Heart right ventricle (tissue), 16 donors: ENCODE measurements at places on chromosomes 5 and 9.

GRCh38 chr9:18442629-18443491 lies 31.1 kb upstream of the ADAMTSL1 start:
- no peaks in the 10 kb centered on the region for H3K27me3 ChIP-seq
- no peaks in the 10 kb centered on the region for H3K36me3 ChIP-seq
- H3K27ac ChIP-seq = no peak overlapping the region
- no peak overlapping the region for H3K4me3 ChIP-seq
- peak; percentile 74 for DNase-seq

GRCh38 chr5:21919414-21920022 lies 933.6 kb downstream of the CDH12 start:
- H3K36me3 ChIP-seq = no peaks in the 10 kb centered on the region
- H3K4me3 ChIP-seq = no peak overlapping the region
- H3K27me3 ChIP-seq = no peaks in the 10 kb centered on the region
- no peak overlapping the region for H3K27ac ChIP-seq

DNA sequence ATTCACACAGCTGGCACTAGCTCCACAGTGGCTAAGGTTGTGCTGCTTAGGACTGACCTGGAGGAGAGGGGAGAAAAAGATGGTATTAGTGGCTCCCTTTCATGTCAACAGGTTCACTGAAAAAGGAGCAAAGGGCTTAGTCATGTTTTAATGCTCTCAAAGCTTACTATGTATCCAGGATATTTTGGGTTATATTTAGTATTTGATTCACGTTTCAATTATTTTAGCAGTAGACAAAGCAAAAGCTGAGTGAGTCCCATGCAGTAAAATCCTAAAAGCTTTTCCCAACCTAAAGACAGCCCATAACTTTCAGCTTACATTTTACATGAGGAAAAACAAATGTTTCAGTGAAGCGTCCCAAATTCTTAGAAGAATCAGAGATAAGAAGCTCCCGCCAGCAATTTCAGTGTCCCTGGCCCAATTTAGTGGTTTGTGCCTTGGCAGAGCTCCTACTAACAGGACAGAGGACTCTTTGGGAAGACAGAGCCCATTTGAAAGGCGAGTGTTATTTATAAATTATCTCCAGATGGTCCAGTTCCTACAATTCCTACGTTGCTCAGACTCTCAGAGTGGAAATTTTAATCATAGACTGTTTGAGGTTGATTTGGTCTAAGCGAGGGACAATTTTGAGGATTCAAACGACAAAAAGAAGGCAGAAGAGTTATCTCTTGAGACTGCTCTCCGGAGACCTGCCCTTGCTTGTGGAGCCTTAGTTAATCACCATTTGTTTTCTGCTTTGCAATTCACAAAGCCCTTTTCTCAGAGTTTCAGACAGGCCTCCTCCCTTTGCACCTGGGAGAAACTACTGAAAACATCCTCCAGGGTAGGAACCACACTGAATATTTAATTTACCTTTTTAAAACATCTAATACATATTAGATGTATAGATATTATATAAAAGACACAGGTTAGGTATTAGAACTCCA lies 225.0 kb upstream of the ANKRD55 start:
- no peaks in the 10 kb centered on the region for H3K27me3 ChIP-seq
- no peaks in the 10 kb centered on the region for H3K36me3 ChIP-seq
- no peak overlapping the region for H3K4me3 ChIP-seq
- DNase-seq = peak; percentile 56
- H3K27ac ChIP-seq = peak overlapping the region; percentile 62

DNA sequence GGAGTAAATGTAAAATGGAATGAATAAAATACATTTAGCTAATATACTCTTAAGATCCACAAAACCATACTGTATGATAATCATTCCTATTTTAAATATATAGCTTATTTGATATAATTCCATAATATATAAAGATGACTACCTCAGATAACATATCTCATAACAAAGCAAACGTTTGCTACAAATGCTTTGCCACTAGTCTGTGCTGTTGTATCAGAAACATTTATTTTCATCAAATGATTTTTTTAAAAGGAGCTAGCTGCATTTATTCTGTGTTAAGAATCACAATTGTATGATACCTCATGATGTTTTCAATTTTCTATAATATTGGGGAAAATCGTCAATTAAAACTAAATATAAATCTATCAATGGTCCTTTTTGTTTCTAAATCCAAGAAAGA lies 567.2 kb downstream of the PTPRD start:
- H3K27me3 ChIP-seq = no peaks in the 10 kb centered on the region
- H3K36me3 ChIP-seq = no peaks in the 10 kb centered on the region
- H3K4me3 ChIP-seq = no peak overlapping the region
- H3K27ac ChIP-seq = no peak overlapping the region
- H3K4me1 ChIP-seq = no peaks in the 10 kb centered on the region

DNA sequence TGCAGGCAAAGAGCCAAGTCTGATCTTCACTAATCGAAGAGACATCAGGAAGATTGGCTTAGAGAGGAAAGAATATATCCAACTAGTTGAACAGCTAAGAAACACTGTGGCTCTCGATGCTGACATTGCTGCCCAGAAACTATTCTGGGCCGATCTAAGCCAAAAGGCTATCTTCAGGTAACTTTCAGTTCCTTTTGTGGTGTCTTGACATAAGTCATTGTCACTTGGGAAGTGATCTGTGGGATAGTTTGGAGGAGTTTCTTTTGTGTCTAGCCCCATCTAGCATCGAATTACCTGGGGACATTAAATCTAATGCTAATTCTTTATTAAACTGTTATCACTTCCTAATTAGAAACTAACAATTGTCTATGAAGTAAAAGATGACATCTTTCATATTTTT lies 24.0 kb downstream of the VLDLR start:
- no peak overlapping the region for H3K4me3 ChIP-seq
- H3K27me3 ChIP-seq = no peaks in the 10 kb centered on the region
- H3K4me1 ChIP-seq = no peaks in the 10 kb centered on the region
- H3K36me3 ChIP-seq = peaks cover 87% of the 10 kb centered on the region
- no peak for DNase-seq
- no peak overlapping the region for H3K27ac ChIP-seq

GRCh38 chr5:54667136-54667535 lies 149.6 kb downstream of the SNX18 start:
- H3K27me3 ChIP-seq = no peaks in the 10 kb centered on the region
- no peak for DNase-seq
- H3K36me3 ChIP-seq = no peaks in the 10 kb centered on the region
- no peak overlapping the region for H3K27ac ChIP-seq
- H3K4me1 ChIP-seq = peaks cover 21% of the 10 kb centered on the region

- H3K4me1 ChIP-seq = peaks cover 14% of the 10 kb centered on the region
- no peaks in the 10 kb centered on the region for H3K36me3 ChIP-seq
- no peak overlapping the region for H3K4me3 ChIP-seq
- H3K27ac ChIP-seq = no peak overlapping the region
- H3K27me3 ChIP-seq = no peaks in the 10 kb centered on the region
- DNase-seq = no peak
Measured at GRCh38 chr5:103389357-103389756, 130.8 kb downstream of the MACIR start.

- no peak for DNase-seq
- H3K36me3 ChIP-seq = no peaks in the 10 kb centered on the region
- H3K4me3 ChIP-seq = no peak overlapping the region
- H3K4me1 ChIP-seq = no peaks in the 10 kb centered on the region
- peaks cover 22% of the 10 kb centered on the region for H3K27me3 ChIP-seq
Measured at GRCh38 chr5:135106610-135107471, 72.8 kb upstream of the PITX1 start.

DNA sequence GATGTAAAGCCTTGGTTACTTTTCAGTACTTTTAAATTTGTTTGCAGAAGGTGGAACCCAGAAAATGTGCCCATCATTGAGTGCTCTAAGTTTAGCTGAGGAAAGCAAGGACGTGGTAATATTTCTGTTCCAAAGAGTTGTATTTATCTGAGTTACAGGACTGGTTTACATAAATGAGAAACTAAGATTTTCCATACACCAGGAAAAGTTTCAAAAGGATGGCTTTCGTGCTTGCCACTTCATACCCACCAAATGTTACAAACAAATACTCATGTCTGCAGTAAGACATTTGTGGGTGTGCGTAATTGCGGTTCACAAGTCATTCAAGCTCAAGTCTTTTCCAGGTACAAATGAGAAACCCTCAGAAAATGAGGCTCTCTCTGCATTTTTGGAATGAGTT lies 68.1 kb downstream of the CWC27 start:
- H3K4me3 ChIP-seq = no peak overlapping the region
- peaks cover 7% of the 10 kb centered on the region for H3K36me3 ChIP-seq
- no peaks in the 10 kb centered on the region for H3K27me3 ChIP-seq
- peak overlapping the region; percentile 22 for H3K27ac ChIP-seq
- no peak for DNase-seq

DNA sequence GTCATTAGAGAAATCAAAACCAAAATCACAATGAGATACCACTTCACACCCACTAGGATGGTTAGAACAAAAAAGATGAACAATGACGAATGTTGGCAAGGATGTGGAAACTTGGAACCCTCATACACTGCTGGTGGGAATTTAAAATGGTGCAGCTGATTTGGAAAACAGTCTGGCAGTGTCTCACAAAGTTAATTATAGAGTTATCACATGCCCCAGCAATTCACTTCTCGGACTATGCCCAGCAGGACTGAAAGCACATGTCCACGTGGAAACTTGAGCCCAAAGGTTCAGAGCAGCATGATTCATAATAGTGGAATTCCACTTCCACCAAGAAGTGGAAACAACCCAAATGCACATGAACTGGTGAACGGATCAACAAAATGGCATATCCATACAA lies 85.0 kb upstream of the HRH2 start:
- H3K27ac ChIP-seq = peak overlapping the region; percentile 81
- H3K36me3 ChIP-seq = no peaks in the 10 kb centered on the region
- peaks cover 5% of the 10 kb centered on the region for H3K27me3 ChIP-seq
- no peak for DNase-seq
- H3K4me3 ChIP-seq = no peak overlapping the region
- no peaks in the 10 kb centered on the region for H3K4me1 ChIP-seq

DNA sequence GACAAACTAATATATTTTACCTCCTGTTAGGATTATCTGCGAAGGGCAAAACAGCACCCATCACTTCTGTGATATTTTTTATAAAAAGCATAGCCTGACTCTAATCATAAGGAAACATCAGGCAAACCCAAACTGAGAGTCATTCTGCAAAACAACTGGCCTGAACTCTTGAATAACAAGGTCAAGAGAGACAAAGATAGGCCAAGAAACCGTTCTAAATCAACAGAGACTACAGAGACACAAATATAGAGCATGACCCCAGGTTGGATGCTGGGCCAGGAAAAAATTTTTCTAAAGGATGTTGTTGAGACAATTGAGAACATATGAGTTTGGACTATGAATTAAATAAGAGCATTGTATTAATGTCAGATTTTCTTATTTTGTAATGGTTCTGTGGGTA lies 384.9 kb downstream of the NFIB start:
- no peak overlapping the region for H3K27ac ChIP-seq
- no peak overlapping the region for H3K4me3 ChIP-seq
- peaks cover 11% of the 10 kb centered on the region for H3K4me1 ChIP-seq
- H3K36me3 ChIP-seq = no peaks in the 10 kb centered on the region

DNA sequence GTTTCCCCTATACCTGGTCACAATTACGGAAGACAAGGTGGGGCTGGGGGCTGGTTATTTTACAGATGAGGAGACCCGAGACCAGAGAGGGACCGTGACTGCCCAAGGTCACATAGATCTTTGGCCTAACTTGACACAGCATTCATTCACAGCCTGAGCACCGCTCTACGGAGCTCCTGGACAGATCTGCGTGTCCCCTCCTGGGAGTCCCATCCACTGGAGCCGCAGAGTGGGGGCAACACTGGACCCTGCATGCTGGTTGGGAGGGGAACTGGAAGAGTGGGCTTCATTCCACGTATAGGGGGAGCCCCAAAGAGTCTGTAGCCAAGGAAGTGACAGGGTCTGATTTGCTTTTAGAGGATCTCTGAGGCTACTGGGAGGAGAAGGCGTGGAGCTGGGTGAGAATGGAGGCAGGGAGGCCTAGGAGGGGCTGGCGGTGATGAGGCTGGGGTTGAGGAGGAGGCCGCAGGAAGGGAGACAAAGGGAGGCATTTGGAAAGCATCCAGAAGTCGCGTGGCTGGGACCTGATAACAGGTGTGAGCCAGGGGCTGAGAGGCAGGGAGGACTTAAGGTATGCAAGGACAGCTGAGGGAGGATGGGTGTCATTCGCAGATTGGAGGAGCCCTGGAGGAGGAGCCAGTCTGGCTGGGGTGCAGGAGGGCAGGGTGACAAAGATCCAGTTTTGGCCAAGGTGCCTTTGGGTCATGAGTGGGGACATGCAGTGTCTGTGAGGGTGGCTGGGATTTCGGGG lies 64.3 kb upstream of the IER5L start:
- no peaks in the 10 kb centered on the region for H3K36me3 ChIP-seq
- H3K27me3 ChIP-seq = no peaks in the 10 kb centered on the region
- H3K4me1 ChIP-seq = peaks cover 6% of the 10 kb centered on the region
- peak overlapping the region; percentile 44 for H3K27ac ChIP-seq
- no peak for DNase-seq
- no peak overlapping the region for H3K4me3 ChIP-seq

DNA sequence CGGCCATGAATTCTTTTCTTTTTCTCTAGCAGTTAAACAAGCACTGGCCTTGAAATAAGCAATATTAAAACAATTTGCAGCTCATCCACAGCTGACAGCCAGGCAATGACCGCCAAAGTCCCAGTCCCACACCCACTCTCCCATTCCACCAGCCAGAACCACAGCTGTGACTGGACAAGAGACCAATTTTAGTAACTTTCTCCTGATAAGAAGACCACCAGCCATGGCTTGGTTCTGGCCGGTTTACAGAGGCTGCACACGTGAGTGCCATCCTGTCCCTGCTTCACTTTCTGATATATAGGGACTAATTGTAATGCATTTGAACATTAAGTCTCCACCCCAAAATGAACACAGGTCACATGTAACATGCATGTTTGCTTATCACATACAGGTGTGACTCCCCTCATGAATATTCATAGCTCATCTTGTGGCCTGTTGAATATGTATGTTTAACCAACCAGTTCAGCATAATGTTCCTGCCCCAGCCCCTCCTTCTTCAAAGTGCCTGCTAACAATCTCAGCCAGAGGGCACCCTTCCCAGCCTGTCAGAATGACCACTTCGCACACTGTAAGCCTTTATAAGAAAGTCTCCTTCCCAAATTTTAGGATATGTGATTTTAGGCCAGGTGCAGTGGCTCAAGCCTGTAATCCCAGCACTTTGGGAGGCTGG lies 23.9 kb upstream of the FANCC start:
- peak; percentile 15 for DNase-seq
- no peaks in the 10 kb centered on the region for H3K4me1 ChIP-seq
- H3K36me3 ChIP-seq = no peaks in the 10 kb centered on the region
- H3K4me3 ChIP-seq = no peak overlapping the region
- H3K27ac ChIP-seq = no peak overlapping the region

DNA sequence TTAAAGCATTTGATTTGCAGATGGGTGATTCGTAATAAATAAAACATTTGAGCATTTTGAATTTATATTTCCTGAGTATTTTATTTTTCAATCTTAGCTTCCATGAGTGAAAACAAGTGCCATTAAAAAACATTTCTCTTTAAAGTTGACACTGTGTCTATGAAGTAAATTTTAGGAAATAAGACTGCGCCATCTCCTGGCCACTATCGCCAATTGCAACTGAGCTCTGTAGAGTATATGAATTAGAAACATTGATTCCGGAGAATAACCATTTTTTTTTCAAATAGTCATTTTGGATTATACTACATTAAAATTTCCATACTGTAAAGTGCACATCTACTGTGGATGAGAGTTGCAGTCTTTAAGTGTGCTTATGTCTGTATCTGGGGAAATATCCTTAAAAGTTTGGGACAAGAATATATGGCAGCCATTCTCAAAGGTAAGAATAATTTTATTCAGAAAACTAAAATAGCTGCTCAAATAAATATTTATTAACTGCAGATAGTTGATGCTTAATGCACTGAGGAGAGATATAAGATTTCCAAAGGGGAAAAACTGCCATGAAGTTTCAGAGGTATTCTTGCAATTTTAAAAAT lies 5.9 kb downstream of the DMRTA1 start:
- peaks cover 34% of the 10 kb centered on the region for H3K27me3 ChIP-seq
- H3K4me1 ChIP-seq = no peaks in the 10 kb centered on the region
- no peak overlapping the region for H3K4me3 ChIP-seq
- DNase-seq = peak; percentile 21
- H3K27ac ChIP-seq = no peak overlapping the region
